ENCODE measurements at places on chromosomes 5 and 9. TPM values are rescaled to one million over a fixed set of nuclear protein-coding genes. Genes with fewer than 3 reads are reported as not detected.

SLCO6A1 gene
- total RNA-seq, result not detected

DNA sequence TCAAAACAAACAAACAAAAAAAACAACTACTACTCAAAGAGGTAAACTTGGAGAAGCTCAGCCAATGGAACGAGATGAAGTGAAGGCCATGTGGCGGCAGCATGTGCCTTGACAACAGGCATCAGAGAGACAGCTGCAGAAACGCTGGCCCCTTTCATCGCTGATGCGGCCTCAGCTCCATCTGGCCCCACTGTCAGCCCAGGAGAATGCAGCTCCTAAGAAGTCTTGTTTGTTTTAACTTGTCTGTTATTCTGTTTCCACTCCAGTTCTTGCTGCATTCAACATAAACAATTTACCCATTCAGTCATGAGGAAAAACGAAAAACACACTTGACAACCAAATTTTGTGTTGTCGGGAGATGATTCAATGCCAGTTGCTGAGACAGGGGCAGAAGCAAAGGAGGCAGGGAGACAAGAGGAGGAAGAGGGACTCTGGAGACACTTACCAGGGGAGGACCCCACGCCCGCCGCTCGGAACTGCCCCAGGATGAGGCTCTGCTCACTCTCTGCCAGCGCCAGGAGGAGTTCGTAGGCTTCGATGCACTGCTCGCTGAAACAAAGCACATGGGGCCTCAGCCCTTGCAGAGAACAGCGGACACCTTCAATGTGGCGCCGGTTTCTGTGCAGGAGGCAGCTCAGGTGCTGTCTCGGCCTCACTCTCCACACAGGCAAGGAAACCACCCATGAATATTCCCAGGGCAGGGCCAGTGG, 91.2 kb downstream of the DCP2 start:
- no peaks in the 10 kb centered on the region for H3K27me3 ChIP-seq
- no peak overlapping the region for H3K27ac ChIP-seq
- no peaks in the 10 kb centered on the region for H3K36me3 ChIP-seq
- H3K4me3 ChIP-seq, result no peak overlapping the region

DNA sequence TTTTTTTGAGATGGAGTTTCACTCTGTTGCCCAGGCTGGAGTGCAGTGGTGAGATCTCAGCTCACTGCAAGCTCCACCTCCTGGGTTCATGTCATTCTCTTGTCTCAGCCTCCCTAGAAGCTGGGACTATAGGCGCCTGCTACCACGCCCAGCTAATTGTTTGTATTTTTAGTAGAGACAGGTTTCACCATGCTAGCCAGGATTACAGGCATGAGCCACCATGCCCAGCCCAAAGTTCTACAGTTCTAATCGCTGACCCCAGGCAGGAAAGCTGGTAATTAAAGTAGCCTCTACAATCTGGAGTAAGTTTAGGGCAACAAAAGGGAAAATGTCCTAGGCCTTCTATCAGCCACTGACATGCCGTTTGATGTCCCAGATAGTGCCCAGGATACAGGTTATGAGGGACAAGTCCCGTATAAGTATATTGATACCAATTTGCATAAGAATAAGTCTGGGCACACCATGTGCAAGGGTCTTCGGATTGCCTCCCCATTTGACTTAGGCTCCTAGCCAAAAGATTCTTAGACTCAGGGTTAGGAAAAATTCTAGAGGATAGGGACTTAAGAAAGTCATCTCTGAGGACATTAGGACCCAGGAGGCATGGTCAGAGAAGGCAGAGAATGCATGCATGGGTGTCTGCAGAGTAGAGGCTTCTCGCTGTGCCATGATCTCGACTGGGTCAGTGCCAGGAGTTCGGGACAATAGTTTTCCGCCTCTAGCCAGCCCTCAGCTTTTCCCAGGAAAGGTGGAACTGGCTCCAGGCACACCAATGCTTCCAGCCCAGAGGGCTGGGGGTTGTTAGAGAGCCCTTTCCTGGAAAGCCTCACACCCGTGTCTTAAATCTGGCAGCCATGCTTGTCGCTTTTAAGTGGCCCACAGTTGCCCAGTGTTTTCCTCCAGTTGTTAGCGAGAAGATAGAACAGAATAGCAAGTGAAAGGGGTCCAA, 1111.1 kb downstream of the TAF11L14 start:
- no peaks in the 10 kb centered on the region for H3K27me3 ChIP-seq
- peak; percentile 70 for DNase-seq
- H3K27ac ChIP-seq, result peak overlapping the region; percentile 71
- H3K36me3 ChIP-seq, result no peaks in the 10 kb centered on the region
- peak overlapping the region; percentile 49 for H3K4me3 ChIP-seq

GRCh38 chr5:140611020-140611521, 21.9 kb downstream of the CD14 start:
- H3K4me3 ChIP-seq, result no peak overlapping the region
- DNase-seq, result no peak
- H3K27ac ChIP-seq, result no peak overlapping the region
- no peaks in the 10 kb centered on the region for H3K27me3 ChIP-seq

DNA sequence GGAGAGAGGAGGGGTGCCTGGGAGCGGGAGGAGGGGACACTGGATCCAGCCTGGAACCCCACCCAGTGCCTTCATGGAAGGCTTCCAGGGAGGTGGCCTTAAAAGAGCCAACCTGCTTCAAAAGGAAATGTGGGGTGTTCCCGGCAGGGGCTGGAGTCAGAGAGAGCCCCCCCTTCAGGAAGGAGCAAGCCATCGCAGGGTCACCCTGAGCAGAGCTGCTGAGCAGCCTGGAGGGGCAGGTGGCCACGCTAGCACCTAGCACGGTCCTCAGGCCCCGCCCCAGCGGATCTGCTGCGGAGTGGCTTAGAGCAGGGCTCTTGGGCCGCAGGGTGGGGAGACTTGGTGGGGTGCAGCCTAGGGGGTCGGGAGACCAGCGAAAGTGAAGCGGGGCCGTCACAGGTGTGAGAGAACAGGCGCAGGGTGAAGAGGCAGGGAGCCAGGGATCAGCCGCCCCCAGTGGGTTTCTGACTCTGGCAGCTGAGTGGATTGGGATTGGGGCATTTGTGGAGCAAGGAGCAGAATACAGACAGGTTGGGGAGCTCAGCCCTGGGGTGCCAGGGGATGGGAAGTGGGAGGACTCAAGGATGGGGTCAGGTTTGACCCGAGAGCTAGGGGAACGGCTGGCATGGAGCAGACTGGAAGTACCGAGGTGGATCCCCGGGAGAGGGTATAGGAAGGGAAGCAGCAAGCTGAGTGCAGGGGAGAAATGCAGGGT, 1.5 kb downstream of the LCN2 start:
- DNase-seq, result no peak
- peaks cover 5% of the 10 kb centered on the region for H3K4me1 ChIP-seq
- H3K27me3 ChIP-seq, result no peaks in the 10 kb centered on the region
- no peaks in the 10 kb centered on the region for H3K36me3 ChIP-seq
- no peak overlapping the region for H3K27ac ChIP-seq

Measured in right lobe of liver (tissue), 6 donors.